ENCODE measurements at places on chromosomes 12 and 14.

DNA sequence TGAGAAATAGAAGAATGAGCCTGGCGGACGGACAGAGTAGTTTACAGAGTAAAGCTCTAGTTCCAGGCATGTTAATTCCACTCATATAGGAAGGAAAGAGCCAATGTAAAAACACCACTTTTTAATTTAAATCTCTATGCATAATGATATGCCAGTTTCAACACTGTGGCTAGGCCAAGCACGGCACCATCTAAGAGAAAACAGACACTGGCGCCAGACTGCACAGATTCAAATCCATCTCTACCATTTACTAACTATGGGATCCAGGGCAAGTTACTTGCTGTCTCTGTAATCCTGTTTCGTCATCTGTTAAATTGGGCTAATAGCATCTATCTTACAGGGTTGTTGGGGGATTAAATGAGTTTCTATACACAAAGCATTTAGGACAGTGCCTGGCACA, 27.5 kb downstream of the RMST start:
- no peak for DNase-seq

GRCh38 chr14:103801459-103801858, 45.9 kb downstream of the PPP1R13B start:
- DNase-seq = no peak

DNA sequence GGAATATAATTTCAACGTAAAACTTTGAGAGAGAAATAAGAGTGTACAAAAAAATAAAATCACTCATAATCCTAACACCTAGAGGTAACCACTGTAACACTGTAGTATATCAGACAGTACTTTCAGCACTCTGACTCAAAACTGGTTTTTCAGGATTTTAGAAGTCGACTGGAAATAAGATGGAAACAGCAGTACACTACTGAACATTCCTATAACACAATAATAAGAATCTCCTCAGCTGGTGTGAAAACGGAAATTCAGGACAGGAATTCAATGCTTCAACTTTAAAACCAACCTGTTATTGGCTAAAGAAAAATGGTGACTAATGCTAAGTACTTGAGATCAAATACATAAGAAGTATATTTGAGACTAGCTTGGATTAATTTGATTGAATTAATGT, 12.3 kb upstream of the PITPNM2 start:
- no peak for DNase-seq

- DNase-seq = no peak
These were observed 538.9 kb downstream of the SNAPC1 start for GRCh38 chr14:62301080-62301479.

DNA sequence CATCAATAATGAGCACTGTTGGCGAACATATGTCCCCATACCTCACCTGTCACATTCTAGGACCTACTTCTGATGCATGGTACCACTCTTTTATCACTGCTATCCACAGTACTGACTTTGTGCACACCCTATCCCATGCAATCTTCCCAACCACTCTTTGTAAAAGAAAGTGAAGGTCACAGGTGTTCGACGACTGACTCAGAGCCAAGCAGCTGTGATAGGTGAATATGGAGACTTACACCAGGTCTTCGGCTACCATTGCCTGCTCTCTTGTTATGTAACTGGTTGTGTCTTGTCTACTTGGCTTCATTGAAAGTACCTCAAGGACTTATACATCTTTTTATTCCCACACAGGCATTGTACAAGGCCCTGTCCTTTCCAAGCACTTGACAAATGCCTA, 169.0 kb downstream of the ANO2 start:
- no peak for DNase-seq

DNA sequence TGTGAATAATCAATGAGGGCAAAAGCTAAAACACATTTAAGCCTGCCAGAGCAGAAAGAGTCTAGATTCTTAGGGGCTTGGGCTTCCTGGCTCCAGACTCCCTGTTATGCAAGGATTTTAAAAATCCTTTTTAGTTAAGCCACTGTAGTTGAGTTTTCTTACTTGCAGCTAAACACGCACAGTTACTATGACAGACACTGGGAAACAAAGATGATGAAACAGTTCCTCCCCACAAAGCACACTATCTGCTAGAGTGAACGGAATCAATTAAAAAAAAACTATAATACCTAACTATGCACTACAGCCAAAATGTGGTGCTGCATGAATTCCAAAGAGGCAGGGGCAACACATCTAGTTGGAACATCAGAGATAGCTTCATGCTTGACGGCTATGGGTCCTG, 28.2 kb downstream of the RPS6KA5 start:
- DNase-seq = no peak

- DNase-seq = no peak
These were observed 1.1 kb upstream of the GLT1D1 start for GRCh38 chr12:128852026-128852698.

- no peak for DNase-seq
These were observed 65.0 kb downstream of the CHST11 start for GRCh38 chr12:104521731-104522130.

DNA sequence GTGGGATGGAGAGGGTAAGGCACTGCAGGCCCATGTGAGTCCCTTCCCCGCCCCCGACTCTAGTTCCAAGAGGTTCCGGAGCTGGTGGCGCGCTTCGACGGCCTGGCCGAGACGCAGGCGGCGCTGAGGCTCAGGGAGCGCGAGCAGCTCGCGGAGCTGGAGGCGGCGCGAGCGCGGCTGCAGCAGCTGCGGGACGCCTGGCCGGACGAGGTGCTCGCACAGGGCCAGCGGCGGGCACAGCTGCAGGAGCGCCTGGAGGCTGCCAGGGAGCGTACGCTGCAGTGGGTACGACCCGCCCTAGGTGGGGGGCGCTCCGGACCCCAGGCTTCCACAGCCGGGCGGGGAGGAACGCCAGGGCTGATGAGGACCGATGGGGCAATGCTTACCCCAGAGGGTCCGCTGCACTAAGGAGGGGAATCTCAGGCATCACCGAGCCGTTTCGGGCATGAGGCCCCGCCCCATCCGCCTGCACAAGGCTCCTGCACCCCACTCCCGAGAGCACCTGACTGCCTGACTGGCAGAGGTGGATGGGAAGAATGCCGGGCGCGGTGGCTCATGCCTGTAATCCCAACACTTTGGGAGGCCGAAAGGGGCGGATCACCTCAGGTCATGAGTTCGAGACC, 4.9 kb downstream of the CFAP73 start:
- DNase-seq = no peak

- DNase-seq = no peak
These were observed 2.5 kb downstream of the ANG start for GRCh38 chr14:20690848-20691640.

GRCh38 chr14:84203896-84204295, 1326.0 kb upstream of the FLRT2 start:
- DNase-seq = no peak

DNA sequence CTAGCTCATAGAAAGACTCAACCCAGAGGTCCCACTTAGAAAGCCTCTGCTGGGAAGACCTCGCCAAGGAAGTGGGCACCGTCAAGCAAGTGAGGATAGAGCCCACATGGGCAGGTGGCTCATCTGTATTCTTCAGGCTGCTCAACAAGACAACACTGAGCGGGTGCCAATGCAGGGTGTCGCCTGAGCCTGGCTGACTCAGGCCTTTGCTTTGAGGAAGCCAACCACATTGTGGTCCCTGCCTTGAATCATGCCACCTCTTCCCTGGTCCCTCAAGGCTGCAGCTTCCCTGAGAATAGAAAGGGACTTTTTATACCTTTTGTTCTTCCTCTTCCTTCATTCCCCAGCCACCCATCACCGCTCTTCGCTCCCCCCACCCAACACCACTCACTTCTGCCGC, 2.1 kb upstream of the RNASE13 start:
- DNase-seq = no peak

- DNase-seq = no peak
These were observed 89.3 kb upstream of the MED13L start for GRCh38 chr12:116366824-116367223.

DNA sequence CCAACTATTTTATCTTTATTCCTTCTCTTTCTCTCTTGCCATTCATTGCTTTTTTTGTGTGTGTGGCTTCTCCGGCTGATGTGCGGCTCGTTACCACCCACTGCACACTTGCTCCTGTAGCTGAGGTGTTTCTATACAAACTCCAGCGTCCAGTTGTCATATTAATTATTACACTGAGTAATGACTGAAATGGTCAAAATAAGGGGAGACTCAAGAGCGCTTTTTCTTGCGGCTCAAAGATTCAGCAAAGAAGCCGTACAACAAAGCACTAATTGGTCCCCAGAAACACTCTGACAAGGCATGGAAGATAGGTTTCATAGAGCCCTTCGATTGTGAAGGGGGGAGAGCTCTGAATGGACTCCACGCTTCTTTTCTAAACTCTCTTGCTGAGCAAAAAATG, 5.6 kb upstream of the ASCL1 start:
- no peak for DNase-seq

DNA sequence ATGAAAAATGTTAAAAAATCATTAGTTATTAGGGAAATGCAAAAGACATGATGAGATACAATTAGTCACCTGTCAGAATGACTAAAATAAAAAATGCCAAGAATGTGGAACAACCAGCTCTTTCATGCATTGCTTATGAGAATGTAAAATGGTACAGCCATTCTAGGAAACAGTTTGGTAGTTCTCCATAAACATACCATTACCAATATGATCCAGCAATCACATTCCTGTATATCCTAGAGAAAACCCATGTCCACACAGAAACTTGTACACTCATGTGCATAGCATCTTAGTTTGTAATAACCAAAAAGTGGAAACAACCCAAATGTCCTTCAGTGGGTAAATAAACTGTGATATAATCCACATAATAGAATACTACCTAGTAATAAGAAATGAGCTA, 245.7 kb downstream of the FUT8 start:
- no peak for DNase-seq

- no peak for DNase-seq
These were observed 67.1 kb upstream of the DCN start for GRCh38 chr12:91249518-91250272.

GRCh38 chr14:90785471-90785870, 30.8 kb downstream of the TTC7B start:
- DNase-seq = no peak

DNA sequence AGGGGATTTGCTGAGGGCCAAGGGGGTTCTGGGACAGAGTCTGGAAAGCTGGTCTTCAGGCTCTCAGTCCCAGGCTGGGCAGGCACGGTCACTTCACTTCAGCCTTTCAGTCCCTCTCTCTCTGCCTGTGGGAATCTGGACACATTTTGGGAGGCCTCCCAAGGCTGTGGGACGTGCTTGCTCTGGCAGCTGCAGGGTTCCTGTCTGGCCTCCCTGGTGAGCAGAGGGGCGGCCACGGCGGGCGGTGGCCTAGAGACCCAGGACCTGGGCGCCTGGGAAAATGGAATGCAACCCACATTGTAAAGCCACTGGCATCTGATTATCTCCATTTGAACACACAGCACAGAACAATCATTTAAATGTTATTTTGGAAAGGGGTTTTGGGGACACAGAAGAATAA, 10.1 kb upstream of the ALDH2 start:
- no peak for DNase-seq

DNA sequence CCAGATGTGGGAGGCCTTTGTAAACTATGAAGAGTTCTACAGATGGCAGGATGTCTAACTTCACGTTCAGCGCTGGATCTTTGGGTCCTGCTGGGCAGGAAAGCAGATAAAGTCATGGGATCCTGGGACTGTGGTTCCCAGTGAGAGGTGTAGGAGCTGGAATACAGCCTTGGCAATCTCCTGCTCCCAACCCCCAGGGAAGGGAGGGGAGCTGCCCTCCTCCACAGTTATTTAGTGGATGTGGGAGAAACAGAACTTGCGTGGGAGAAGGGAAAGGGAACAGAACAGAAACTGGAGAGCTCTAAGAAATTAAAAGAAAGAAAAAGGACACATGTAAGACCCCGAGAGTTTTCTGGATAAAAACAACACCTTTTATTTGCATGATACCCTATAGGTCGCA, 37.0 kb downstream of the NUAK1 start:
- DNase-seq = no peak

GRCh38 chr12:123273166-123273565, 1.5 kb upstream of the CDK2AP1 start:
- DNase-seq = no peak

DNA sequence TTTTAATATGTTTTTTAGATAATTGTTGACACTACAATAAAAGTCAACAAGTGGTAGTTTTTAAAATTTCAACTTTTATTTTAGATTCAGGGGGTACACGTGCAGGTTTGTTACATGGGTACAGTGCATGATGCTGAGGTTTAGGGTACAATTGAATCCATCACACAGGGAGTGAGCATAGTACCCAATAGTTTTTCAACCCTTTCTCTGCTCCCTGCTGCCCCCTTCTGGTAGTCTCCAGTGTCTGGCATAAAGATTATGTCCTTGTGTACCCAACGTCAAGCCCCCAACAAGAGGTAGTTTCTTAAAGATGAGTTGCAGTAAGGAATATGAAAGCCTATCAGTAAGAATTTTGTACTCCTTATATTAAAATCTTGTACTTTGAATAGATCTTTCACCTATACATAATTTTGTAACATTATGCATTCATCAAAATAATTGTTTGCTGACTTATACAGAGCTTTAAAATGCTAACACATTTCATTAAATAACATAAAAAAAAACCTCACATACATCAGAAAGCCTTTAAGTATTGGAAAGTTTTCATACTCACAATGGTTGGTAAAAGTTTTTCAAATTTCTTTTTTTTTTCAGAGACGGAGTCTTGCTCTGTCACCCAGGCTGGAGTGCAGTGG, 5.4 kb upstream of the RALGAPA1 start:
- DNase-seq = peak; percentile 53
